GDM1 (cell line): ENCODE measurements at places on chromosomes 12 and 14.

DNA sequence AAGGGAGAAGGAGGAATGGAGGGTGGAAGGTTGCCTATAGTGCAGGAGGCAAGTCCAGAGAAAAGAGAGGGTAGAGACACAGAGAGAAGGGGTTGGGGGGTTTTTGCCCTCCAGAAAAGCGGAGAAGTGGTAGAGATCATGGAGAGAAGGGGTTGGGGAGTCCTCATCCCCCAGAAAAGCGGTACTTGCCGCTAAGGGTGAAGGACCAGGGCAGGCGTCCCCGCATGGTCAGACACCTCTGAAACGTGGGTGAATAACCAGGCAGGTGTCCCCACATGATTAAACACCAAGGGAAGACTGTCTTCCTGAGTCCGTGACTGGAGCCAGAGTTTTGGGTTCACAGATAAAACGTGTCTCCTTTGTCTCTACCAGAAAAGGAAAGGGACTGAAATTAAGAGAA, 439.0 kb downstream of the SOX5 start:
- DNase-seq: no peak

DNA sequence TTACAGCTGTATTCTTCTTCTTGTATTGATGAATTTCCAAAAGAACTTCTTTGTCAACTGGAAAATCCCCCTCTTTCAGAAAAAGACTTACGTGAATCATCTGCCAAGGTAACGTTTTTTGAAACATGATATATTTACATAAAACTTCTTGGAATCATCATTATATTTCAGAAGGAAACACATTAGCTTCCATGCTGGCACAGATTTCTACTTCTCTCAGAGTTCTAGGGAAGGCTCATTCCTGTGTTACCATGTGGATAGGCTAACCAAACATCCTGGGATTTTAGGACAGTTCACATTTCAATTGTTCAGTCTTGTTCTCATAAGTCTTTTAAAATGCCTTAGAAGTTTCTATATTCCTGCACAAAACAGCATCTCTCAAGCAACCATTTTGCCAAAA, 120.3 kb upstream of the NEDD1 start:
- DNase-seq: no peak

DNA sequence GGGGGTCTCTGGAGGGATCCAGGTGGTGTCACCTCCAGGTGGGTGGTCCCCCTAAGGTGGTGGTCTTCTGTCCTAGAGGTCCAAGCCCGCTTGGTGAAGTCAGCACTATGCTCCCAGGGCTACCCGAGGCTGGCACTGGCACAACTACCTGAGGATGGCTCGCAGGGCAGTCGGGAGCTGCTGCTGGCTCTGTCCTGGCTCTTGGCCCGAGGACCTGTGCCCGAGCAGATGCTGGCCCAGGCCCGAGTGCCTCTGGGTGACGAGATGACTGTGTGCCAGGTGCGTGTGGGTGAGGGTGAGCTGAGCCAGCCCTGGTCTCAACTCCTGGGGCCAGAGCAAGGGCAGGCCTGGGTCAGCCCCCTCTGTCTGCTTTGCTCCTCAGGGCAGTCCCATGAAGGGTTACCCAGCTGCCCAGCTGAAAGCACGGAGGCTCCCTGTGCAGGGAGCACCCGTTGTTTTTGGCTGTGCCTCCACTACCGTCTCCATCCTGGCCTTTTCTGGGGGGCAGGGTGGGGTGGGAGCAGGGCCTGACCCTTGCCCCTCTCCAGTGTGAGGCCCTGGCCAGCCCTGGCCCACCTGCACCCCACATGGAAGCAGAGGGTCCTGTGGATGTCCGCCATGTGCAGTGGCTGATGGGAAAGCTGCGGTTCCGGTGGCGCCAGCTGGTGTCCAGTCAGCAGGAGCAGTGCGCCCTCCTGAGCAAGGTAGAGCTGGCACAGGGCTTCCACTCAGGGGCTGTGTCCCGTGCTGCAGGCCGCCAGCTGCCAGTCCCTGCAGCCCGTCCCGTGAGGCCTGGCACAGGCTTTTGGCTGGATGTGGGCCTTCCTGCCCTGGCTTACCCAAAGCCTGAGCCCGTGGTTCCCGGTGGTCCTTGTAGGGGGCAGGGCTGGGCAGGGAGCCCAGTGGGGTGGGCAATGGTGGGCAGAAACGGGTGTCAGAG, 1.3 kb downstream of the TEDC1 start:
- no peak for DNase-seq

GRCh38 chr14:32019276-32019675, 57.8 kb upstream of the ARHGAP5 start:
- no peak for DNase-seq

GRCh38 chr14:62694075-62694474, 351.2 kb downstream of the KCNH5 start:
- no peak for DNase-seq

DNA sequence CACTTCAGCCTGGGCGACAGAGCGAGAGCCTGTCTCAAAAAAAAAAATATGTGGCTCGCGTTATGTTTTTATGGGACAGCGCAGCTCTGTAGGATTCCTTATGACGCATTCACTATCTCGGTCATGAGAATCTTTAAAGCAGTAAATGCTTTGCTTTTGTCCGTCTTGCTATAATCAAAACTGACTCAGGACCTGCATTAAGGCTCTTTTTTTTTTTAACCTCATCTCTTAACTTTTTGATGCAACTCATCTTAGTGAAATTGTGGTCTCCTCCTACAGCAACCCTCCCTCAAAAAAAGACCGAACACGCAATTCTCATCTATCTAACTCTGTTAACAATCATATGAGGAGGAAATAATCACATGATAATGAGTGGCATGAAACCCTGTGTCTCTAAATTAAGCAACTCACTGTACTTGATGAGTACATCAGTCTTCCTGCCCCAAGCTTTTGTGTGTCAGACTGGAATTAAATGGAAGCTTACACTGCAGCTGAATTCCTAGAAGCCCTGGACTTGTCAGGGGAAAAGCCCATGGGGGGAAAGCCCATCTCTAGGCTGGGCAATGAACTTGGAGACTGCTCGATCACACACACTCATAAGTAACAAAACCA, 4.3 kb downstream of the P2RX4 start:
- DNase-seq: no peak

DNA sequence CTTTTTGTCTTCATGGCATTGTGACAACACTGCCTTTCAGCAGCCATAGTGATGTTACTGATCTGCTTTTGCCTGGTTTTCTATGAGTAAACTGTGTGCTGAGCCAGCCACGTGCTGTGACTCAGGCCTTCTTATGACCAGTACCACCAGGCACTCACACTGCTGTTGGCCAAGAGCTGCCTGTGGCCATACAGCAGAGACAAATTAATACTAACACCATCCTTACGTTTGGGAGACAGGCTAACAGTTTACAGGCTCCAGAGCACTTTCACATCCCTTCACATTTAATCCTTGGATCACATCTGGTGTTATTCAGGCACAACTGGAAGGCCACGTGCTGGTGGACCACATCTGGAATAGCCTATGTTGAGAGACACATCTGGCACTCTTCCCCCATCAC, 377.9 kb downstream of the CCDC91 start:
- no peak for DNase-seq

DNA sequence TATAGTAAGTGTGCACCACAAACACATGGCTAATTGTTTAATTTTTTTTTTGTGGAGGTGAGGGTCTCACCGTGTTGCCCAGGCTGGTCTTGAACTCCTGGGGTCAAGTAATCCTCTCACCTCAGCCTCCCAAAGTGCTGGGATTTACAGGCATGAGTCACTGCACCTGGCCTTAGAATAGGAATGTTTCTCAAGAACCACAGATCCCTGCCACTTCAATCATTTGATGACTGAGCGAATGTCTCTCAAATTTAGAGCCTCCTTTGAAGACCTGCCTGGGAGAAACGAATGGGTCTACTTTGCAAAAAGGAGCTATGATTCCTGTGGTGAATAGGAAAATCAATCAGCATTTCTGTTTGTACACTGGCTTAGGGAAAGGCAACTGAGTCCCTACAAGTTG, 33.5 kb upstream of the CHST11 start:
- DNase-seq: no peak

DNA sequence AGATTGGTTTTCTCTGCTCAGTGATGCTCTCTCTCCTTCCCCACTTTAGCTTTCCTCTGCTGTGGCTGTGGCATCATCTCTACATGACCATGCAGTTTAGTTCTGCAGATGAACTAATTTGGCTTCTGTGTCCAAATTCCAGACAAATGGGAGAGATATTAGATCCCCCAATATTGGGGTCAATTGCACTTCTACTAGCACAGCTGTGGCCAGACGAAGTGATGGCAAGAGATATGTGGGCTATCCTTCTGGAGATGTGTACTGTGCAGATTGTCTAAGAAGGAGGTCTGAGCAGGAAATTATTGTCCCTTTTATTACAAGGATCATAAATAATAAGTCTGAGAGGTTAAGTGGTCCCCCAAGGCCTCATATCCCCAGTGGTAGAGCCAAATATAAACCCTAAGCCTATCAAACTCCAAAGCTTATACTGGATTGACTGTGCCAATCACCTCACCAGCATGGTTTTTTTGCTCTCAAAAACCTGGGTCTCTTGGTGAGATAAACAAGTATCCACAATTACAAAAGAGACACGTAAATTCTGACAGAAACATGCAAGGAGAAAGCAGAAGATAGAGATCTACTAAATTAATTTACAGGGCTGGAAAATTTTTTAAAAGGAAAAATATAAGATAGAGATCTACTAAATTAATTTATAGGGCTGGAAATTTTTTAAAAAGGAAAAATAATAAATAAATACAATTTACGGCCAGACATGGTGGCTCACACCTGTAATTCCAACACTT, 29.1 kb upstream of the GCH1 start:
- DNase-seq: no peak

DNA sequence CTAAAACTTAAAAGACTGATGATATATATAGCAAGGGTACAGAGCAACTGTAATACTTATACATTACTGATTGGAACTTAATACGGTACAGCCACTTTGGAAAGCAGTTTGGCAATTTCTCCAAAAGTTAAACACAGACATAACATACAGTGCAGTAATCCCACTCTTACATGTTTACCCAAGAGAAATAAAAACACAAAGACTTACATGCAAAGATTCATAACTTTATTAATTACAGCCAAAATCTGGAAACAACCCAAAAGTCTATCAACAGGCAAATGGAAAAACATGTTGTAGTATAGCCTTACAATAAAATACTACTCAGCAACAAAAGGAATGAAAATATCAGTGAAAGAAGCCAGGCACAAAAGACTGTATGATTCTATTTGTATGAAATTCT, 84.6 kb downstream of the GARIN6 start:
- DNase-seq: no peak

DNA sequence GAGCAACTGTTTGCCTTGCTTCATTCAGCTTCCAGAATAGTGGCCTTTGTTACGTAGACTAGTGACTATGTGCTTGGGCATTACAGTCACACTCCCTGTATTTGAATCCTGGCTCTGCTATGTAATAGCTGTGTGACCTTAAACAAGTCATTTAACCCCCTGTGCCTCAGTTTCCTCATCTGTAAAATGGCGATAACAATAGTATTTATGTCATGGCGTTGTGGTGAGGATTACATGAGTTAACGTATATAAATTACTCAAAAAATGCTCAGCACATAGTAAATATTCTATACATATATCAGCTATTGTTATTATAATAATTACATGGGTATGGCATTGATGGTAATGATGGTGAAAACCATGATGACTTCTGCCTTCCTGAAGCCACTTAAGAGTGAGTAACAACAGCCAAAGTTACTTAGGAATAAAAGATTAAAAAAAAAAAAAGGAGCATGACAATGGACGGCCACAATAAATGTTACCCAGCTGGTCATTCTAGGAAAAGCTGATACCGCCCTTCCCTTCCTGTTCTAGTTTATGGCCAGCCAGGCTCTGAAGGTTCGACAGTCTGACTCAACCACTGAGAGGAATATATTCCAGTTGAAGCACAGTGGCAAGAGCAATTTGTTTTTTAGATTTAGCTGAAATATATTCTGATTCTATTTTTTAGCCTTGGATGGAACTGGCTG, 9.9 kb upstream of the ADIPOR2 start:
- no peak for DNase-seq

DNA sequence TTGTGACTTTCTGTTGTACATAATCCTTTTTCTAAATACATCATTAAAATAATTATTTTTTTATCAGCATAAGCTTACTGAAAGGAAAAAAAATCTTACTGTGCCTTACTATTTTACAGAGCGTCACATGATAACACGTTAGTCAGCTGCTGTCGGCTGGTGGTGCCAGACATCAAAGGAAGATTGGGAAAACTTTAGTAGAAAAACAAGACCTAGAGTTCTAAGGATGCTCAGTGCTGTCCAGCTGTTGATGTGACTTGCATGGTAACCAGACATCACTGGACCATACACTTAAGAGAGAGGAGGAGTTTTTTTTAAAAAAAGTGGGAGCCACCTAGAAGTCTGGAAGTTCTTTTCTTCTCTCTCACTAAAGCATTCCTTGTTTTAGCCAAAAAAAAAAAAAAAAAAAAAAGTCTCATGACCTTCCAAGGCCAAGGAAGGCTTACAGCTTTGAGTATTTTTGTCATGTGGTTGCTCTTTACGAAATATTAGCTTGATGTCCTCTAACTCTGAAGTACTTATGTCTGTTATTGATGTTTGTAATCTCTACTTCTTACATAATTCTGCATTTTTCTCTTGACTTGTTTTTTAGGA, 4.5 kb downstream of the RASSF8 start:
- DNase-seq: no peak

- DNase-seq: no peak
These were observed 36.0 kb downstream of the SCARB1 start for GRCh38 chr12:124827588-124828184.

DNA sequence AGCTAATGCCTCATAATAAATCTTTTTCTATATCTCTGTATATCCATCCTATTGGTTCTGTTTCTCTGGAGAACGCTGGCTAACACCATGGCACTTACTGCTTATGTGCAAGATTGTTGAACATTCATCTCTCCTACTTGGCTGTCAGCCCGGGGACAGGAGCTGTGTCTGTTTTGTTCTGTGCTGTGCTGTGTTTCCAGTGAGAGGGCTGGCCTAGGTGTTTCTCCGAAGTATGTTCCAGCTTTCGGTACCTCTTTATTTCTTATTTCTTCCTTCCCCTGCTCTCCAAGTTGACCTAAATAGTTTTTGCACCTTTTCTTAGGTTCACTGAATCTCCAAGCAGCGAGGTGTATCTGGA, 18.8 kb upstream of the NR4A1 start:
- no peak for DNase-seq

DNA sequence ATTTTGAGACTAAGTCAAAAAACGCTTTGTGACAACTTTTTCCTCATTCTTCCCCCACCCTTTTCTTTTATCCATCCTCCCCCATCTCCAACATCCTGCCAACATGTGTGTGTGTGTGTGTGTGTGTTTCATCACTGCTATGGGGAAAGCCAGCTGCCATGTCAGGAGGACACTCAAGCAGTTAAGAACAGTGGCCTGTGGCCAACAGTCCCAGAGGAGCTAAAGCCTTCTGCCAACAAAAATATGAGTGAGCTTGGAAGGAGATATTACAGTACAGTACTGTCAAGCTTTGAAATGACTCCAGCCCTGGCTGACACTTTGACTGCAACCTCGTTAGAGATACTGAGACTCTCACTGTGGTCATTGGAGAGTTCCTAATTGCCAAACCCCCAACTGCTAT, 5.0 kb upstream of the CSRP2 start:
- DNase-seq: no peak

DNA sequence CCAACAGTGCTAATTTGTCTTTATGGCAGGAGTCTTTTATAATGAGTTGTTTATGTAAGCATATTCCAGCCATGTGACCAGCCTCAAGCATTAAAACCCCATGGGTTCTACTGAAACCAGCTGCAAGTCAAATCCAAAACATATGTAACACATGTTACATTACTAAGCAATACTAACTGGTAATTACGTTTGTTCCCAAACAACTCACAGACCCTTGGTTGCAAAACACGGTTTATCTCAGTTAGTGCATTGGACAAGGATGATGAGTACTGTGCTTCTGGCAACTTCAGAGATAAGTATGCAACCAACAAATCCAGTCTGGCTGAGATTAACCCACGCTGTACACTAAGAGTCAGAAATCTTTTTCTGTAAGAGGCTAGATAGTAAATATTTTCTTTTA, 110.1 kb upstream of the FAR2 start:
- DNase-seq: no peak
